ENCODE measurements at places on chromosomes 1 and 21. TPM values are rescaled to one million over a fixed set of nuclear protein-coding genes. Genes with fewer than 3 reads are reported as not detected.

- no peak overlapping the region for H3K4me3 ChIP-seq
- no peak for DNase-seq
- peaks cover 6% of the 10 kb centered on the region for H3K4me1 ChIP-seq
- no peaks in the 10 kb centered on the region for H3K27me3 ChIP-seq
- H3K36me3 ChIP-seq, result no peaks in the 10 kb centered on the region
Observed at GRCh38 chr1:19529664-19530063, 44.3 kb upstream of the CAPZB start.

DNA sequence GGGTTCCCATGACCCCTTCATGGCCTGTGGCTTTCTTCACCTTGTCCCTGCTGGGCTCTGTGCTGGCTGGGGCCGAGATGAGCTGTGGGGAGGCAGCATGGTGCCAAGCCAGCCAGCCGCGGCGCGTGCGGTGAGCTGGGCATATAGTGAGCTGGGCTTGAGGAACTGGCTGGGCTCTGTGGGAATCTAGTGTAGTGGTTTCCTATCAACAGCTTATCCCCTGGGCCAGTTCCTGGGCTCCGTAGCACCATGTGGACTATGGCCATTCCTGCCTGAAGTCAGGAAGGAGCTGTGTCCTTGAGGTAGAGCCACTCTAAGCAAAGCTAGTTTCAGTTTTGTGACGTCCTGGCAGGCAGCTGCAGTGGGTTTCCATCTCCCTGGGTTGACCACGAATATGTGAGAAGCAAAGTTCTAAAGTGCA, 1.8 kb downstream of the NCMAP start:
- peaks cover 10% of the 10 kb centered on the region for H3K4me1 ChIP-seq
- DNase-seq, result no peak
- no peak overlapping the region for H3K27ac ChIP-seq
- no peaks in the 10 kb centered on the region for H3K36me3 ChIP-seq

The HPCAL4 gene
- 1.3 TPM for total RNA-seq

GRCh38 chr1:35532497-35533223, 24.5 kb downstream of the KIAA0319L start:
- no peak overlapping the region for H3K4me3 ChIP-seq
- H3K27me3 ChIP-seq, result no peaks in the 10 kb centered on the region
- H3K36me3 ChIP-seq, result peaks cover 19% of the 10 kb centered on the region
- H3K4me1 ChIP-seq, result no peaks in the 10 kb centered on the region
- H3K27ac ChIP-seq, result no peak overlapping the region

DNA sequence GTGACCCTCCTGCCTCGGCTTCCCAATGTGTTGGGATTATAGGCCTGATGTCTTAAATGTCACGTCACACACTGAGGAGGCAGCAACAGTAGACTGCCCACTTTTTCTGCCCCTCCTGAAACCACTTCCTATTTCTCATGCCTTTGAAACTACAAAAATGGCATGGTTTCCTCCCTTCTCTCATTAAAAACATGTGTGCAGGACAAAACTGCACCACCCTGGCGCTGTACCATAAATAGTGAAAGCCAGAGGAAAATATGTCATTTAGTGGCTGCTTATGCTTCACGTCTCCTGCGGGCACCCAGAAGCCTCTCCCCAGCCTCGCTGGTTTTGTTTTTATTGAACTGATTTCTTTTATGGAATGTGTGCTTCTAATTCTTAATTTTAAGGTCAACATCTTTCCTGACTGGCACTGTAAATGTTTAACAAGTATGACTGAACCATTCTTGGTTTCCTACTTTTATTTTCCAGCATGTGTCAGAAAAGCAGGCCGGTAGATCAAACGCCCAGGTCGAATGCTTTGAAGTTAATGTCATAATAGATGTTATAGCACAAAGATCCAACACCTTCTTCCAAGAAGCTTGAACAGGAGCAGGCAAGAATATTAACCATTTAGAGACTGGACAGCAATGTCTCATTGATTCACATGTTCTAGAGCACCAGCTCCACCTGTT, 59.6 kb upstream of the C1orf87 start:
- no peaks in the 10 kb centered on the region for H3K27me3 ChIP-seq
- H3K36me3 ChIP-seq, result no peaks in the 10 kb centered on the region
- no peak for DNase-seq
- no peaks in the 10 kb centered on the region for H3K4me1 ChIP-seq

- no peaks in the 10 kb centered on the region for H3K27me3 ChIP-seq
- H3K4me1 ChIP-seq, result no peaks in the 10 kb centered on the region
- no peaks in the 10 kb centered on the region for H3K36me3 ChIP-seq
- H3K27ac ChIP-seq, result no peak overlapping the region
- no peak overlapping the region for H3K4me3 ChIP-seq
Observed at GRCh38 chr21:45931397-45931969, 50.1 kb upstream of the COL6A1 start.

- H3K4me3 ChIP-seq, result no peak overlapping the region
- H3K27me3 ChIP-seq, result peaks cover 6% of the 10 kb centered on the region
- no peak overlapping the region for H3K27ac ChIP-seq
- no peaks in the 10 kb centered on the region for H3K36me3 ChIP-seq
- peaks cover 17% of the 10 kb centered on the region for H3K4me1 ChIP-seq
Observed at GRCh38 chr1:53561503-53562105, 102.4 kb downstream of the DMRTB1 start.
